ENCODE measurements at places on chromosomes 3 and 15.

GRCh38 chr15:32656496-32656895 is 15.0 kb downstream of the SCG5 start:
- no peak for DNase-seq

DNA sequence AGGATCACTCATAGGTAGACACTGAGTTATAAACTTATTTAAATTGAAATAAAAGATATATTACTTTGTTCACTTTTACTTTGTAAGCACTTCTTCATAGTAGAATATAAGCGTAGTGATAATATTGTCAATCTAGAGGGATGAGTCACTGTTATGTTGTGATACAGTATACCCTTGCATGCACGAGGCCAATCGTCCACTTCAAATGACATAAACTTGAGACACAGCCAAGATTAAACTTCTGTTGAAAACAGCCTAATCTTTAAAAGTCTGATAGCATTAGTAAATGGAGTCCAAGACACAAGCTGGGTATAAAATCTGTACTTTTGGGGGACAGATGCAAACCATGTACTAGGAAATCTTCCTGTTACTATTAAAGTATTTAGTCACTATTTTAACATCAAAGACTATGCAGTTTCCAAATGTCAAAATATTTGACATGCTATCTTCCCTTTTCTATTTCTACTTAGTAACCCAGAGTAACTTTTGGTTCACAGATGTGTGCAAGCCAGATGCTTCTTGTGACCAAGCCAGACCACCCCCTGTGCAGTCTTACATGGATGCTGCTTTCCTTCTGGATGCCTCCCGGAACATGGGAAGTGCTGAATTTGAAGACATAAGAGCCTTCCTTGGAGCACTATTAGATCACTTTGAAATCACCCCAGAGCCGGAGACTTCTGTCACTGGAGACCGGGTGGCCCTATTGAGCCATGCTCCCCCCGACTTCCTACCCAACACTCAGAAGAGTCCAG is 85.3 kb downstream of the PIK3R4 start:
- DNase-seq, result no peak

- DNase-seq, result peak; percentile 24
Observed at GRCh38 chr3:128011140-128011539, 41.1 kb upstream of the SEC61A1 start.

GRCh38 chr15:63405159-63405558 is 23.5 kb upstream of the CA12 start:
- no peak for DNase-seq

- DNase-seq, result no peak
Observed at GRCh38 chr3:8094415-8094814, 407.2 kb upstream of the LMCD1 start.
